ENCODE measurements at places on chromosomes 3 and 15. TPM values are rescaled to one million over a fixed set of nuclear protein-coding genes. Genes with fewer than 3 reads are reported as not detected.
A peak's percentile ranks its signal among the peaks of the same experiment; 100 is the strongest.

DNA sequence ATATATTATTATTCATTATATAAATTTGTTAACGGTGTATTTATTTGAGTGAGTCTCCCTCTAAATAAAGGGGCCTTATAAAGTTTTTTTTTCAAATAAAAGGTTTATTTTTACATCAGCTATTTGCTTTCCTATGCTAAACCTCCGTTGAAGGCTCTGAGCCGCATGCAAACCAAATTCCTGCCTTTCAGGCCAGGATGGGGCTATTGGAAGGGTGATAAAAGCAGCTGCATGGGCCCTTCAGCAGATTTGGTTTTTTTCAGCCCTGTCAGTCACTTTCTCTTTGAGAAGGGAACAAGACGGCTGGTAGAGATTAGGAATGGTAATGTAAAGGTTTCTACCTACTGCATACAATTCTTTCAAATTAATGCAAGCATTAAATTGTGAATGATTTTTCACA lies 244.2 kb downstream of the WNT5A start:
- no peak for DNase-seq

GRCh38 chr15:34043391-34043790 lies 4.4 kb upstream of the AVEN start:
- DNase-seq = no peak

GRCh38 chr3:61960976-61961375 lies 399.6 kb downstream of the PTPRG start:
- DNase-seq = no peak

DNA sequence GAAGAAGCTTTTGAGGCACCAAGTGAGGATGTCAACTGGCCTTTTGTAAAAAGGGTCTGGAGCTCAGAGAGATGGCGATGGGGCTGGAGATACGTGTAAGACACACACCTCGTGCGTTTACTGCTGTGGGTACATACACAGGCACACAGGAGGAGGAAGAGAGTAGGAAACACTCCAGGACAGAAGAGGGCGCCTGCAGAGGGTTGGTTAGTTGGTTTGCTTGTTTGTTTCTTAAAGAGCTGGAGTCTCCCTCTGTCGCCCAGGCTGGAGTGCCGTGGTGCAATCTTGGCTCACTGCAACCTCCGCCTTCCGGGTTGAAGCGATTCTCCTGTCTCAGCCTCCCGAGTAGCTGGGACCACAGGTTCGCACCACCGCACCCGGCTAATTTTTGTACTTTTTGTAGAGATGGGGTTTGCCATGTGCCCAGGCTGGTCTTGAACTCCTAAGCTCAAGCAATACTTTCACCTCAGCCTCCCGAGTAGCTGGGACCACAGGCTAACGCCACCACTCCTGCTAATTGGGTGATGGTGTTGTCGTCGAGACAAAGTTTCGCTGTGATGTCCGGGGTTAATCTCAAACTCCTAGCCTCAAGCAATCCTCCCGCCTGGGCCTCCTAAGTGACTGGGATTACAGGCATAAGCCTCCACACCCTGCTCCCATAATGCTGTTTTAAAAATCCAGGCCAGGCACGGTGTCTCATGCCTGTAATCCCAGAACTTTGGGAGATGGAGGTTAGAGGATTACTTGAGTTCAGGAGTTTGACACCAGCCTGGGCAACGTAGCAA lies 1.3 kb upstream of the PRR20G start:
- DNase-seq = no peak

- DNase-seq = no peak
Observed at GRCh38 chr3:143736205-143736997, 111.9 kb downstream of the SLC9A9 start.

DNA sequence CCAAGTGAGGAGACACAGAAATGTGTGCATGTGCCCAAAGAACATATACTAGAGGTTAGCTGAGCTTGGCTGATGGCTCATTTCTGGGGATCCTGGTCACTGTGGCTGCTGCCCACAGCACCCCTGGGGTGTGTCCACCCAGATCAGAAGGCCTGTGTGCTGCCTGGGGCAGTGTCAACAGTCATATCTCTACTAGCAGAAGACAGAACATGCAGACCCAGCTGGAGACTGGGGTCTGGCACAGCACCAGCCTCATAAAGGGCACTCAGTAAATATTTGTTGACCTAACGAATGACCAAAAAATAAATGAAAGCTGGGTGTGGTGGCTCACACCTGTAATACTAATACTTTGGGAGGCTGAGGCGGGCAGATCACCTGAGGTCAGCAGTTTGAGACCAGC lies 16.4 kb downstream of the CHRNA3 start:
- DNase-seq = no peak

GRCh38 chr3:177257006-177257405 lies 59.7 kb upstream of the TBL1XR1 start:
- DNase-seq = no peak

- DNase-seq = no peak
Observed at GRCh38 chr15:85003593-85004312, 22.1 kb downstream of the PDE8A start.

The DLL4 gene
- 4.8 TPM for total RNA-seq

The CFAP20DC gene
- 4.4 TPM for total RNA-seq

DNA sequence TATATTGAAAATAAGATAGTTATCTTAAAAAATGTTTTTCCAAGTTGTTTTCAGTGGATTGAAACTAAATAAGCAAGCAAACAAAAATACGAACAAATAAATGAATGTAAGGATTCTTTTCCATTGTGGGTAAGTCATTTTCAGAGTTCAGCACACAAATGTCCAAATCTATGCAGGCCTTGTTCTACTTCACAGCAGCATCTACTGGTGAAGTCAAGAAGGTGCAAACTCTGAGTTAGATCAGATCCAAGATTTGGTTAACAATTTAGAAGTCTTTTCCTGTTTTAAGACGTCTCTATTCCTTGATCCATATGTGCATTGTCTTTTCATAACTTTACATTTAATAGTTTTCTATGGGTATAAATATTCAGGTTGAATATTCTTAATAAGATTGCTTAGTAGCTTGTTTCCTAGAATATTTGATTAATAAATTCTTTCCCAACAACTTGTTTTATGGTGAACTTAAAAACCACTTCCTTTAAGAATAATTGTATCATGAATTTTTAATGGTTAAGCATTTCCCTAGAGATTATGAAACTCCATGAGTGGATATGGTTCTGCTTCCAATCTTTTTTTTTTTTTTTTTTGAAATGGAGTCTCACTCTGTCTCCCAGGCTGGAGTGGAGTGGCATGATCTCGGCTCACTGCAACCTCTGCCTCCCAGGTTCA lies 10.5 kb downstream of the PTX3 start:
- no peak for DNase-seq

The KBTBD12 gene
- total RNA-seq = 3.4 TPM

The GOLGA6D gene
- total RNA-seq = not detected

- DNase-seq = no peak
Observed at GRCh38 chr3:156483002-156483401, 71.9 kb downstream of the SSR3 start.

- peak; percentile 26 for DNase-seq
Observed at GRCh38 chr15:41585127-41586047, 26.4 kb downstream of the TYRO3 start.

- peak; percentile 57 for DNase-seq
Observed at GRCh38 chr15:70853973-70854665, at the start of gene LARP6. LARP6 (minus strand) TSS chr15:70854157; CDS start chr15:70854088, 69 bp downstream.

GRCh38 chr3:16482194-16482769 lies 31.2 kb downstream of the RFTN1 start:
- no peak for DNase-seq

GRCh38 chr3:127238602-127239001 lies 45.7 kb downstream of the PRR23E start:
- DNase-seq = no peak

DNA sequence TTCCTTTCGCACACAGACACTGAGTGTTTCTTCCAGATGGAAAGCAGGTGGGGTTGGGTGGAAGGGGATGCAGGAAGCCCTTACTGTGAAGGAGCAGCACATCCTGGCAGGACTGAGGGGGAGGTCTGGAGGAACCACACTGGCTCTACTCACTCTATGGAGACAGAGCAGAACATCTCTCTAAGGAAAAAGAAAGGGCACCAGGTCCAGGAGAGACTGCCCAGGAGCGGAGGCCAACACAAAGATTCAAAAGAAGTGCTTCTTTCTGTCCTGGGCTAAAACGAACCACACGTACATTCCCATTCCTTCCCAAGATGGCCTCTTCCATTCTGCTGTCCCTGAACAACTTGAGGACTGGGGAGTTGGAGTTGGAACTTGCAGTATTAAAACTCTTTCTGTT lies 13.8 kb upstream of the VIPR1 start:
- no peak for DNase-seq

- no peak for DNase-seq
Observed at GRCh38 chr3:188948281-188948996, 223.3 kb upstream of the TPRG1 start.

DNA sequence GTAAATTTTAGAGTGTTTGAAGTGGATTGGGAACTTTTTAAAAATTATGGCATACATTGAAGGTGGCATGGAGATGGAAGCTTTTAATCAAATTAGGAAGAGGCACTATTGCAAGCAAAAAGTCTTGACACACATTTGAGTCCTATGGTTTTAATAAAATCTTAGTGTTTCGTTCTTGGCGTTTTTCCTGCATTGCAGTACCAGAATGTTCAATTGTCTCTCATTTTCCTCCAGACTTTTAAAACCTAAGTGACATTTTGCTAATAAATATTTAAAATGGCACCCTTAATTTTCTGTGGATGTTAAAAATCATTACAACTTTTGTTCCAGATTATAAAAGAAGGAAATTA lies 2.2 kb downstream of the TGFBR2 start:
- DNase-seq = no peak

GRCh38 chr3:179526989-179527391 lies 35.7 kb upstream of the ACTL6A start:
- no peak for DNase-seq

DNA sequence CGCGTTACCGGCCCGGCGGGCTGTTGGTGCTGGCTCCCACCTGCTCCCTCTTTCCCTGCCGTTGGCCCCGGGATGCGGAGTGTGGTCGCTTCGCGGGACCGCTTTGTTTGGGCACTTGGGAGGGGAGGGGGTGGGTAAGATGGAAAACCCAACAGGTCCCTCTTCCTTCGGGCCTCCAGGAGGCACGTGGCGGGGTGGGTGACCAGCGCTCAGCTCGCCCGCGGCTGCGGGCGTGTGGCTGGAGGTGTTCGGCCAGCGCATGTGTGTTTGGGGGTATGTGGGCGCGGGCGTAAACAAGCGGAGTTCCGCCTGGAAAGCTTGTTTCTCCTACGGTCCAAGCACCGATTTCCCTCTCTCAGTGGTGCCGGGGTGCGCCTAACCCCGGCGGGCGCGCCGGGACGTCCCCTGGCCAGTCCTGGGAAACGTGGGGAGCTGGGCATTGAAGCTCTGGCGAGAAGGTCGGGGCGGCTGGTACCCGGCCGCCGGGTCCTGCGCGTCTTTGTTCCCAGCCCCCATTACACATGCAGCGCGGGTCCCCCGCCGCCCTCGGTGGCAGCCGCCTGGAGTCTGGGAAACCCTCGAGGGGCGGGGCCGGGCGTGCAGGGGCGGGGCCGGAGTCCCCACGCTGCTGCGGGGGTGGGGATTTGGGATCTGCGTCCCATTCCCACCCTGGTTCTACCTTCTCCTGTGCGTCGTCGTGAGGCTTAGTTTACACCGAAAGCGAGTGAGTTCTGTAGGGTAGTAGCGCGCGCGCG lies 1.4 kb downstream of the ACVR2B start:
- peak; percentile 51 for DNase-seq

GRCh38 chr15:82917249-82917648 lies 35.3 kb downstream of the HOMER2 start:
- DNase-seq = no peak

Data from occipital lobe (tissue), 3 donors.